Activated CD8-positive, alpha-beta memory T cell treated with anti-CD3 and anti-CD28 coated beads for 36 hours (primary cell): ENCODE measurements at places on chromosomes 1 and 21. TPM values are rescaled to one million over a fixed set of nuclear protein-coding genes. Genes with fewer than 3 reads are reported as not detected.

The FCRL6 gene
- total RNA-seq = 0.40 TPM

The LRRC39 gene
- 0.52 TPM for total RNA-seq

The LHX8 gene
- total RNA-seq = not detected

The LYPD8 gene
- total RNA-seq = not detected

The GRHL3 gene
- not detected for total RNA-seq

The SH2D1B gene
- total RNA-seq = not detected

The ICOSLG gene
- 1.4 TPM for total RNA-seq

The DPT gene
- not detected for total RNA-seq

The ORC1 gene
- total RNA-seq = 43.7 TPM

The TEX50 gene
- total RNA-seq = not detected

The RBM11 gene
- total RNA-seq = 1.8 TPM

The OR2T2 gene
- not detected for total RNA-seq

The PEF1 gene
- 64.7 TPM for total RNA-seq

The UMODL1 gene
- total RNA-seq = not detected

The NID1 gene
- 0.08 TPM for total RNA-seq

The GNAI3 gene
- 9.3 TPM for total RNA-seq

The FAM167B gene
- 0.40 TPM for total RNA-seq

The PLA2G2F gene
- not detected for total RNA-seq

The CCDC181 gene
- 0.57 TPM for total RNA-seq

The NOTCH2 gene
- 45.6 TPM for total RNA-seq

The LMX1A gene
- not detected for total RNA-seq

The PPP1R15B gene
- total RNA-seq = 72.8 TPM

The TP73 gene
- 0.84 TPM for total RNA-seq

The ANGPTL1 gene
- total RNA-seq = not detected

The IL12RB2 gene
- total RNA-seq = 48.3 TPM

The CDC42BPA gene
- 0.84 TPM for total RNA-seq

The TRAF3IP3 gene
- total RNA-seq = 197 TPM

The LRRC38 gene
- total RNA-seq = not detected

The ZNF691 gene
- 12.0 TPM for total RNA-seq

The MCL1 gene
- total RNA-seq = 215 TPM

The MYOG gene
- total RNA-seq = not detected

The GCSAML gene
- 0.51 TPM for total RNA-seq

The KCNE1 gene
- total RNA-seq = 0.13 TPM

The S100A8 gene
- not detected for total RNA-seq
